ENCODE measurements at places on chromosomes 4 and X.

DNA sequence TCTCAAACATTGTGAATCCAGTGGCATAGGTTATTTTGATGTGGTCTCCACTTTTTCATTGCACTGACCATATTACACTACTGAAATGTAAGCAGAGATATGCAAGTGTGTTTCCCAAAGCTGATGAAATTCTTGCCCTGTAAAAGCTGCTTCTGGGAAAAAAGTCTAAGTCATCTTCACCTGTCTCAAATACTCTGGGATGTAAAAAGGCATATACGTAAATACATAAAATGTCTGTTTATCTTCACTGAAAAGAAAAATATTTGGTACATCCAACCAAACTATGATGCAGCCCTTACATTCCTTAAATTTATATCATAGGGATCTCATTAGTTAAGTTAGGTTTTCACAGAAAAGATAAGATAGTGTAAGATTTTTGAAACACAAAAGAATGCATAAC, 7.9 kb downstream of the KDR start:
- peaks cover 2% of the 10 kb centered on the region for H3K36me3 ChIP-seq
- DNase-seq, result no peak
- H3K4me3 ChIP-seq, result no peak overlapping the region
- no peaks in the 10 kb centered on the region for H3K4me1 ChIP-seq

GRCh38 chr4:85717351-85717750, 242.4 kb downstream of the ARHGAP24 start:
- no peak overlapping the region for H3K4me3 ChIP-seq
- no peaks in the 10 kb centered on the region for H3K4me1 ChIP-seq
- H3K36me3 ChIP-seq, result no peaks in the 10 kb centered on the region
- H3K27ac ChIP-seq, result no peak overlapping the region

- H3K4me1 ChIP-seq, result no peaks in the 10 kb centered on the region
- H3K27me3 ChIP-seq, result no peaks in the 10 kb centered on the region
- no peak overlapping the region for H3K27ac ChIP-seq
- H3K4me3 ChIP-seq, result no peak overlapping the region
- no peak for DNase-seq
Observed at GRCh38 chr4:76582074-76582816, 147.2 kb downstream of the SHROOM3 start.

GRCh38 chr4:121734571-121734970, 30.4 kb downstream of the SMIM43 start:
- no peak overlapping the region for H3K4me3 ChIP-seq
- H3K27me3 ChIP-seq, result no peaks in the 10 kb centered on the region
- no peaks in the 10 kb centered on the region for H3K4me1 ChIP-seq
- no peak overlapping the region for H3K27ac ChIP-seq
- DNase-seq, result no peak

GRCh38 chr4:22031423-22031822, 82.9 kb upstream of the KCNIP4 start:
- no peak overlapping the region for H3K27ac ChIP-seq
- no peak overlapping the region for H3K4me3 ChIP-seq
- no peak for DNase-seq
- peaks cover 1% of the 10 kb centered on the region for H3K4me1 ChIP-seq

GRCh38 chrX:68146054-68146453, 287.2 kb downstream of the OPHN1 start:
- H3K27me3 ChIP-seq, result no peaks in the 10 kb centered on the region
- no peaks in the 10 kb centered on the region for H3K36me3 ChIP-seq
- DNase-seq, result no peak
- no peak overlapping the region for H3K4me3 ChIP-seq
- H3K27ac ChIP-seq, result no peak overlapping the region

GRCh38 chr4:186946682-186947294, 223.1 kb upstream of the FAT1 start:
- no peaks in the 10 kb centered on the region for H3K36me3 ChIP-seq
- no peak overlapping the region for H3K4me3 ChIP-seq
- no peak overlapping the region for H3K27ac ChIP-seq
- no peak for DNase-seq
- no peaks in the 10 kb centered on the region for H3K27me3 ChIP-seq

- no peak for DNase-seq
- peaks cover 2% of the 10 kb centered on the region for H3K4me1 ChIP-seq
- H3K27ac ChIP-seq, result no peak overlapping the region
- H3K4me3 ChIP-seq, result no peak overlapping the region
- no peaks in the 10 kb centered on the region for H3K27me3 ChIP-seq
Observed at GRCh38 chr4:95857761-95858160, 17.9 kb downstream of the PDHA2 start.

- no peak overlapping the region for H3K4me3 ChIP-seq
- H3K27ac ChIP-seq, result no peak overlapping the region
- no peaks in the 10 kb centered on the region for H3K27me3 ChIP-seq
- no peaks in the 10 kb centered on the region for H3K4me1 ChIP-seq
Observed at GRCh38 chr4:52235552-52236201, 184.6 kb downstream of the SPATA18 start.

Measured in iPS DF 6.9 (cell line).